Fibroblast of villous mesenchyme (primary cell): ENCODE measurements at places on chromosomes 7 and 10. TPM values are rescaled to one million over a fixed set of nuclear protein-coding genes. Genes with fewer than 3 reads are reported as not detected.
A peak's percentile ranks its signal among the peaks of the same experiment; 100 is the strongest.

GRCh38 chr10:24449769-24450310 lies 240.9 kb downstream of the KIAA1217 start:
- DNase-seq = no peak

APBB1IP gene
- 3.2 and 4.3 TPM in 2 replicates for total RNA-seq

- DNase-seq = no peak
Observed at GRCh38 chr7:1029637-1030443, 14.5 kb upstream of the GPR146 start.

PRTFDC1 gene
- total RNA-seq = 13.4 and 14.8 TPM in 2 replicates

PCGF6 gene
- total RNA-seq = 10.4 and 17.1 TPM in 2 replicates

DEPP1 gene
- 17.1 and 29.8 TPM in 2 replicates for total RNA-seq

DNA sequence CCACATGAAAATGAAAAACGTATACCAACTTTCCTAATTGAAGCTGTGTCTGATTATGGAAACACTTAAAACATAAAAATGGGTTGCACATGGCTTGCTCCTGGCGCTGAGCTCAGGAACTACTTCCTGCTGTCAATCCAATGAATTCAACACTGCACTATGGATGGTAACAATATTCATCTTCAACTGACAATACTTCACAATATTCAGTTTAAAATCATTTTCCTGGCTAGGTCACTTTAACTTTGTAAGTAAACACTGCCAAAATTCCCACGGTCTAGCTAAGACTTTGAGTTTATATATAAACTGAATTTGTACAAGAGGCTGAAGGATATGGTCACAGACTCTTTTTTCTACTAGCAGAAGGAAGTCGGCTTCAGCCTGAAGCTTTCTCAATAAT lies 556.9 kb downstream of the TNS3 start:
- no peak for DNase-seq

GRCh38 chr7:90595801-90596670 lies at the start of gene CDK14:
TSS of gene CDK14 (plus strand) at chr7:90596321. CDS start at chr7:90596628, 307 bp downstream.
- DNase-seq = peak; percentile 71

SLC26A3 gene
- not detected in 2 replicates for total RNA-seq

DNA sequence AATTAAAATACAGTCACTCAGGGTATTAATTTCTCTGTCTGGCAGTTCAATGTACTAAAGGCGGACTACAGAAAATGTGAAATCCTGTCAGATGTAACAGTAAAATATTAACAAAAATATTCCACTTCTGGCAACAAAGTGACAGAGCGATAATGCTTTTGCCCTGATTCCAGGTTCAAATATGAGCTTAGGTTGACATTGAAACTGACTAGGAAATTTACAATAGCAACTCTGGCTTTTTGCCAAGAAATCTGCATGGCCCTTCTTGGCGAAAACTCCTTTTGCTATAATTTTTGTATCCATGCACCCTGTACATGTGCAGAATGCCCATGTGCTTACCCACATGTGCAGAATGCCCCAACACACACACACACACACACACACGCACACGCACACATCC lies 552.2 kb downstream of the MDFIC start:
- DNase-seq = no peak

DNA sequence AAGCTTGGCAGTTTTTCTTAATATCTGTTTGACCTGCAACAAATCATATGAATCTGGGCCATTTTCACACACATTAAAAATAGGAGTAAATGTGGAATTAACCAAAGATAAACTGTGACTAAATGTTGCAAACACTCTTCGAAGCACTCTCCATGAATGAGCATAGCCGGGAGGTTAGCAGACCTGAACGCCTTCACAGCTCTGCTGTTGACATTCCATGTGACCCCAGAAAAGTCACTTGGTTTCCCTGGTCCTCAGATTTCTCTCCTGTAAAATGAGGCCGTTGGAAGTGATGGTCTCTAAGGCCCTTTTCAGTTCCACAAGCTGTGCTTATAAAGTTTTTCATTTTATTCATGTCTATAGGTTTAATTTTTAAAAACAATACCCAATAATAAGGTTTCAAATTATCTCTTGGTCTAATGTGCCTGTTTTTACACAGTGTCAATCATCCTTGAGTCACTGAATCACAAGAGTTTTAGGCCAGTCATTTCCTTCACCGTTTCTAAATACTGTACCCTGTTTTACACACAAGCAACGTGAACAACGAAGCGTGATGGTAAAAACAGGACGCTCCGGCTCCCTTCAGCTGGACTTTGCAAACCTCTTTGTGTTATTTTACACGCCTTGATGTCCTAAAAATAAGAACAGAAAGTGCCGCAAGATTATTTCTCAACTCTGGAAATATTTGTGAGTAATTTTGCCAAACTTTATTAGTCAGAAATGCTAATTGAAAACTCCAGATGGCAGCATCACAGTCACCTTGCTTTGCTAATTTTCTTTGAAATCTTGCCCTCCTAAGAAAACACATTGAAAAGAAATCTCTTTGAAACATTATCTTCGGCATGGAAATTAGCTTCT lies 38.6 kb upstream of the MET start:
- peak; percentile 59 for DNase-seq

DNA sequence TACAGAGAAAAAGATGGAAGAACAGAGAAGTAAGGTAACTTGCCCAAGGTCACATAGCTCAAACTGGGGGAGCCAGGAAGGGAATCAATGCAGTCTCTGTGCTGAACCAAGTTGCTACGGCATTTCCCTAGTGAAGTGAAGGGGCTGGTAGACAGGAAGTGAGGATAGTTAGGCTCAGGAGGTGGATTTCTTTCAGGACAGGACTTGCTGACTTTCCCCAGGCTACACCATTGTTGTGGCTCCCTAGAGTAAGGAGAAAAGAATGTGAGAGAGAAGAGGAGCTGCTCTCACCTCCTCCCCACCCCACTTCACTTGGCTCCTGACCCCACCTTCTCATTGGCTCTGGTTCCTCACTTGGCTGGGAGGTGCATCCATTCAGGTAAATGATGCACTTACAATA lies 316.9 kb downstream of the INHBA start:
- no peak for DNase-seq

- DNase-seq = no peak
Observed at GRCh38 chr7:78704504-78704903, 749.0 kb downstream of the MAGI2 start.

GRCh38 chr10:4280461-4281189 lies 495.6 kb upstream of the KLF6 start:
- DNase-seq = peak; percentile 85

DNA sequence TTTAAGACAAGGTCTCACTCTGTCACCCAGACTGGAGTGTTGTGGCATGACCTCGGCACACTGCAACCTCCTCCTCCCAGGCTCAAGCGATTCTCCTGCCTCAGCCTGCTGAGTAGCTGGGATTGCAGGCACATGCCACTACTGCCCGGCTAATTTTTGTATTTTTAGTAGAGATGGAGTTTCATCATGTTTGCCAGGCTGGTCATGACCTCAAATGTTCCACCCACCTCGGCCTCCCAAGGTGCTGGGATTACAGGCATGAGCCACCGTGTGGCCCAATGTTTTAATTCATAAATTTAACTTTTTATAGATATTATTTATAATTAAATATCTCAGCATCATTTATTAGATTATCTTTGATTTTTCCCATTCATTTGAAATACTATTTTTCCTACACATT lies 658.0 kb upstream of the NRG3 start:
- DNase-seq = no peak

KAZALD1 gene
- total RNA-seq = 9.1 and 9.3 TPM in 2 replicates

GRCh38 chr7:72152161-72153131 lies 259.7 kb downstream of the CALN1 start:
- DNase-seq = no peak

DNA sequence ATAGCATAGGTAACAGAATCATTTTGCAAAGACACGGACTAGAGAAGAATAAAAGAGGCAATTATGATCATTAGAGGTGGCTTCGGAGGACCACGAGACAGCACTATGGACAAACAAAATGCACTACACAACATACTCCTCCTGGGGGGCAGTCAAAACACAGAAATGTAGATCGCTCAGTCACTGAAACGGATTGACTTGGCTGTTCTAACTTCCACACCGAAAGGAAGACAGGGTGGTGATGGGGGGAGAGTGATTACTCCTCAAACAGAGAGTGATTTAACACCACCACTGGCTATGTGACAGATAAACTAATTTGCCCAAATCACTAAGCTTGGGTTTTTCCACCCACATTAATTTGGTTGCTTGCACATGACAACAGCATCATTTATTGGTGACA lies 14.1 kb upstream of the PPA1 start:
- no peak for DNase-seq
